ENCODE measurements at places on chromosomes 4 and X. TPM values are rescaled to one million over a fixed set of nuclear protein-coding genes. Genes with fewer than 3 reads are reported as not detected.

DNA sequence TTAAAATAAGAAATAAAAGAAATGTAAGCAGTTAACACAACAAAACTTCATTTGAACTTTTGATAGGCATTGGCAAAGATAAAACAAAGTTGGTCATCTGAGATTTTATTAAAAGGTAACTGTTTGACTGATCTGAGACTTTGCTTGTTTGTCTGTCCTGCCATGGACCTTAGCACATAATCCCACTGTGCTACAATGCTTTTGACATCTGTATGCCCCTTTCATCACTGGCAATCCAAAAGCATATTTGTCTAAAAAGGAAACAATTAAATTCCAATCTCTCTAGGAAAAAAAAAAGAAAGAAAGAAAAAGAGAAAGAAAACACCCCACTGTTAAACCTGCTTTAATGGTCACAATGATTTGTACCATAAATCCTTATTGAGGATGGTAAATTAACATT, 231.0 kb downstream of the DACH2 start:
- DNase-seq: no peak

DNA sequence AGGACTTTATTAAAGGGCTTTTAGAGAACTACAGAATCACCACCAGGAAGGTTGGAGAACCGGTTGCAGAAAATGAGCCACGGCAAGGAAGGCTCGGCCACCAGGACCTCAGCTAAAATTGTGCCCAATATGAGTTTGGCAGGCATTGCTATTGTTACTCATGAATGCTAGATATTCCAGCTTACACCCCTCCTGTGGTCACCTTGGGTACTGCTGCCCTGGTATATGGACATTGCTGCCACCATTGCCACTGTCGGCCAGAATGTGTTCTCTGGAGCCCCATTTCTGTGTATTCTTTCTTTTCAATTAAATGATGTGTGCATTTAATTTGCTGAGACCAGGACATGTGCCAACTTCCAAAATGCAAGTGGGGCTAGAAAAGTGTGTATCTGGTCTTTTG, 626.7 kb upstream of the BOD1L1 start:
- no peak for DNase-seq

DNA sequence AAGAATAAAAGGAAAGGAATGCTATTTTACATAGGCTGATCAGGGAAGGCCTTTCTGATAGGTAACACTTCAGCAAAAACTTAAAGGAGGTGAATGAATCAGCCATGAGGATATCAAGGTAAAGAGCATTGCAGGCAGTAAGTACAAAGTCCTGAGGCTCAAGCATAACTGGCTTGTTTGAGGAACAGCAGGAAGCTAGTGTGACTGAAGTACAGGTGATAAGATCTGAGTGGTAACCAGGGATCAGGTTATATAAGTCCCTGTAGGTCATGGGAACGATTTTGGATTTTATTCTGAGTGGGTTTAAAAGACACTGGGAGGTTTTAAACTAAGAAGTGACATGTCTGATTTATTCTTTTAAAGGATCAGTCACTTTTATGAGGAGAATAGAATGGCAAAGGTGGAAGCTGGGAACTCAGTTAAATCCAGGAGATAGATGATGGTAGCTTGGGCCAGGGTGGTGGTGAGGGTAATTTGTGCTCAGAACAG, 47.1 kb upstream of the THOC2 start:
- no peak for DNase-seq

DNA sequence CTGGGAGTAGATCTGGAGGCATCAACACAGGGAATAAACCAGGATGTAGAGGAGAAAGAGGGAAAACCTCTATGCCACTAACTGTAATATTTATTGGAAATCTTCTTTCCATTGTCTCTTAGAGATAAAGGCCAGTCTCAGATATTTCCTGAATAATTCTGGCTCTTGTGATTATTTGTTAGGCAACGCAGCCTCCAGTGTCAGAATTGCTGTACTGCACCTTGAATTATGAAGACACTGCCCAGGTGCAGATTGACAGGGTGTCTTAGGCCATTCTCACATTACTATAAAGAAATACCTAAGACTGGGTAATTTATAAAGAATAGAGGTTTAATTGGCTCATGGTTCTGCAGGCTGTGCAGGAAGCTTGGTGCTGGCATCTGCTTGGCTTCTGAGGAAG, 100.7 kb upstream of the ZDHHC15 start:
- no peak for DNase-seq

DNA sequence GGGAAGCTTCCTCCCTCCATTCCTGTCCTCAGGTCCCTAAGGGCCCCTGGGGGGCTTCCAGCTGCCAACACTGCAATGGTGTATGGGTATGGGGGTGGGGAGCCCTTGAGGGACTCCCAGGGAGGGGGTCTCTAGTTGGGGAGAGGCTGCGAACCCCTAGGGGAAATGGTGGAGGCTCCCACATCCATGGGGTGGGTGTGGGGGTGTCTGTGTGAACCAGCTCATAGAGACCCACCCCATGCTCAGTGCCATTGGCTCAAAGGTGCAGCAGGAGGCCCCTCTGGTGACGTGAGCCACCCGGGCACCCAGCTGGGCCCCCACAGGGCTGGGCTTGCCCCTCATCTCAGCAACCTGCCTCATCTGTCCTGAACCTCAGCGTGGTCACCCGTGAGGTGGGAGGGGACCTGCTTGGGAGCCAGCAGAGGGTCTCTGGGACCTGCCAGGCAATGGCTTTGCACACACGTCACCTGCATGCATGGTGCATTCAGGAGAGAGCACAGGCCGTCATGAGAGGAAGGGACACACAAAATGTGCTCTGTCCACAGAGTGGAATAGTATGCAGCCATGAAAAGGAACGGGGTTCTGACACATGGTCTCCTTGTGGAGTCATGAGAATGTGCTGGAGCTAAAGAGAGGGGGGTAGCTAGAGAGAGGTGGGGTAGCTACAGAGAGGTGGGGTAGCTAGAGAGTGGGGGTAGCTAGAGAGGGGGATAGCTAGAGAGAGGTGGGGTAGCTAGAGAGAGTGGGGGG, 22.7 kb upstream of the PLCXD1 start:
- DNase-seq: peak; percentile 60

- DNase-seq: no peak
Observed at GRCh38 chr4:168150420-168151050, 58.2 kb downstream of the ANXA10 start.

The TMEM144 gene
- 10.0 TPM for total RNA-seq

The ITIH6 gene
- not detected for total RNA-seq

The EFHC2 gene
- 2.7 TPM for total RNA-seq

Measured in sigmoid colon (tissue), 7 donors.